Naive B cell (primary cell): ENCODE measurements at places on chromosomes 7 and 10. TPM values are rescaled to one million over a fixed set of nuclear protein-coding genes. Genes with fewer than 3 reads are reported as not detected.

DNA sequence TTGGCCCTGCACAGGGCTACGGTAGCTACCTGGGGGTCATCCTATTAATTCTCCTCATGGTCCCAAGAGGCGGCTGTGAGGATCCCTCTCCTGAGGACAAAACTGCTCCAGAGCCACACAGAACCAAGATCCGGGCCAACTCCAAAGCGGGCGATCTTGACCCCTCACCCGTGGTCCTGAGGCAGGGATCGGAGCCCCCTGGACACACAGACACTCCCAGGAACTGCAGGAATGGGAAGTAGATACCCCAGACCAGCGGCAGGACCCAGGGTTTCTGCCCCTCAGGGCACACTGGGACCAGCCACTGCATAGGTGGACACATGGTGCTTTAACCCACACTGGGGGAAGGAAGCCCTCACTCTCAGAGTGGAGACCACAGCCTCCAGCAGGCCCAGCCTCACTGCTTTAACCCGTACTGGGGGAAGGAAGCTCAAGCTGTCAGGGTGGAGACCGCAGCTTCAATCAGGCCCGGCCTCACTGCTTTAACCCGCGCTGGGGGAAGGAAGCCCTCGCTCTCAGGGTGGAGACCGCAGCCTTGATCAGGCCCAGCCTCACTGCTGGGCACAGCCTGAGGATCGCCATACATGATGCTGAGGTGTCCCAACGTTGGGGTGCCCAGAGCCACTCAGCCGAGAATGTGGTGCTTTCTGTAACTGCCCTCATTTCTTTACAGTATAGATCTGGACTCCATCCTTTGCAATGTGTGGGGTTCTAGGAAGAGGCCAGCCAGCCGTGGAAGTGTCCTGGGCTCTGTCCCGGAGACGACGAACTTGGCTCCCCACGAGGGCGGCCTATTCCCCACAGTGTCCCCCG is 60.1 kb downstream of the DIP2C start:
- H3K36me3 ChIP-seq: no peaks in the 10 kb centered on the region
- DNase-seq: no peak
- H3K4me1 ChIP-seq: no peaks in the 10 kb centered on the region
- peaks cover 62% of the 10 kb centered on the region for H3K27me3 ChIP-seq

DNA sequence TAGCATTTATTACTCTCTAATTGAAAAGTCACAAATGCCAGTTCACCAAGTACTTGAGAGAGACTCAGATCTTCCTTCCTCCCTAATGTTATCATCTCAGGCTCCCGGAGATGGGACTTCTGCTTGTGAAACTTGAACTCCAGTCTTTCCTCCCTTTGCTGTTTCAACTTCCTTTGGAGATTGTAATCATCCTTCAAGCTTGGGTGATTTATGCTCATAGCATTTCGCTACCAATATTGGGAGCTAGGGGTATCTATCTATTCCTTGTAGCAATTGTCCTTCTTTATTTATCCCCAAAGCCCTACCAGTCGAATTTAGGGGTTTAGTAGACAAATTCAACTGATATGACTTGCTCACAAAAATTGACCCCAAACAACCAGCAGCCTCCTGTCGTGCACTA is 117.9 kb upstream of the STARD3NL start:
- H3K4me3 ChIP-seq: no peak overlapping the region
- no peaks in the 10 kb centered on the region for H3K36me3 ChIP-seq
- DNase-seq: no peak
- H3K4me1 ChIP-seq: no peaks in the 10 kb centered on the region
- H3K27ac ChIP-seq: no peak overlapping the region
- H3K27me3 ChIP-seq: peaks cover 5% of the 10 kb centered on the region

DNA sequence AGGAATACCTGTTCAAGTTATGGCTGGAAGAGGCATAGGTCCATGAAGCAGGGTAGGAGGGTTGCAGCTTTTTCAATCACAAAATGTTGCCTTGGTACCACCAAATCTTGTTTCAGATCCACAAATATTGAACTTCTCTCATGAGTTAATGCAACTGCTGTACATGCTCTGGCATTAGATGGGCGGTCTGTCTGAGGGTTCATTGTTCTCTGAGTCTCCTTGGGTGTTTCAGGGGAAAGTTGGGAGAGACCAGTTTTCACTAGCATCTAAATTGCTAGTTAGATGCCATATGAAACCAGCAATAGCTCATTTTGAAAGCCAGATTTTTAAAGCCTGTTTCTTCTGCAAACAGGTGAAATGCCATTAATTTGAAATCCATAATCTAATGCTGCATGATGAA is 27.8 kb upstream of the ELMO1 start:
- H3K4me3 ChIP-seq: no peak overlapping the region
- H3K27me3 ChIP-seq: peaks cover 13% of the 10 kb centered on the region
- no peaks in the 10 kb centered on the region for H3K4me1 ChIP-seq
- H3K36me3 ChIP-seq: no peaks in the 10 kb centered on the region
- no peak for DNase-seq

DNA sequence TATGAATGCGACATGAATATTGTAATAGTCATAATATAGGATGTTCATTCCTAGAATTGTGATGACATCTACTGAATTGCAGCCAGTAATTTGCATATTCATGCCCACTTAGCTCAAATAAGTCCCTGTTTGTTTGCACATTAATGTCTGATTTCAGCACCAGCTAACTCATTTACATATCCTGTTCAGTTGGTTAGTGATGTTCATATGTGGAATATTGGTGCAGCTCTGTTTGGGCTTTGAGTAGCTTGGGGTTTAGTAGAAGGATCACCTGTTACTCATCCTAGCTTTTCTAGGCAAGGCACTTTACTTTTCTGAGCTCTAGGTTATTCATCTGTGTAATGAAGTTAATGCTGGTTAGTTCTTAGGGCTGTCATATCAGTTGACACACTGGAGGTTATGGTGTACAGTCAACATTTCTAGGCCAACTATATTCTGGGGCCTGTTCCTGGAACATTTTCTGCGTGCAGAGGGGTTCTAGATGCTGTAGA is 238.4 kb downstream of the EXOC4 start:
- H3K27ac ChIP-seq: no peak overlapping the region
- no peak overlapping the region for H3K4me3 ChIP-seq
- H3K36me3 ChIP-seq: peaks cover 11% of the 10 kb centered on the region
- no peaks in the 10 kb centered on the region for H3K27me3 ChIP-seq
- H3K4me1 ChIP-seq: no peaks in the 10 kb centered on the region

DNA sequence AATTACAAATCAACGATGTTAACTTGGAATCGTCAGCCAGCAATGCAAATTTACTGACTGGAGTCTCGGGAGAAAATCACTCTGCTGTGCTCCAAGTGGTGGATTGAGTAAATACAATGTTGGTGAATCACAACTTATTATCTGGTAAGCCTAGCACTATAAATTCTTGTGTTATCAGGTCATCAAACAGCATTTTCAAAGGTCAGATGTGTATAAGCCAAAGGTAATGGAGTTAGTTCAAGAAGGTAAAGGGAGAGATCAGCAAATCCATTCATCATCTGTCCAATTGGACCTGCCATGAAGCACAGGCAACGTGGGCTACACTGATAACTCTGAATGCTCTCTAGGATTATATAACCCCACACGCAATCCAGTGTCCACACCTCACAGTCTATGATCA is 13.9 kb downstream of the CUBN start:
- no peaks in the 10 kb centered on the region for H3K27me3 ChIP-seq
- no peak overlapping the region for H3K4me3 ChIP-seq
- H3K4me1 ChIP-seq: no peaks in the 10 kb centered on the region
- no peak overlapping the region for H3K27ac ChIP-seq
- peaks cover 15% of the 10 kb centered on the region for H3K36me3 ChIP-seq

Gene PCLO
- polyA plus RNA-seq: not detected

Gene GCK
- 0.36 TPM for polyA plus RNA-seq
